ENCODE measurements at places on chromosomes 7 and 10. TPM values are rescaled to one million over a fixed set of nuclear protein-coding genes. Genes with fewer than 3 reads are reported as not detected.

The MOGAT3 gene
- total RNA-seq, result not detected

The RAB19 gene
- total RNA-seq, result not detected

The PNLIPRP3 gene
- total RNA-seq, result not detected

GRCh38 chr10:23174074-23174976 is 17.8 kb upstream of the PTF1A start:
- no peaks in the 10 kb centered on the region for H3K36me3 ChIP-seq
- no peak for DNase-seq
- no peak overlapping the region for H3K27ac ChIP-seq
- H3K4me3 ChIP-seq, result peak overlapping the region; percentile 56
- H3K27me3 ChIP-seq, result peaks cover 100% of the 10 kb centered on the region

GRCh38 chr10:81570878-81571794 is 303.9 kb upstream of the NRG3 start:
- H3K4me3 ChIP-seq, result no peak overlapping the region
- H3K27me3 ChIP-seq, result no peaks in the 10 kb centered on the region
- H3K27ac ChIP-seq, result no peak overlapping the region
- H3K4me1 ChIP-seq, result no peaks in the 10 kb centered on the region
- DNase-seq, result no peak

The IGFBP1 gene
- not detected for total RNA-seq

The GRM3 gene
- total RNA-seq, result not detected

The DRGX gene
- not detected for total RNA-seq

DNA sequence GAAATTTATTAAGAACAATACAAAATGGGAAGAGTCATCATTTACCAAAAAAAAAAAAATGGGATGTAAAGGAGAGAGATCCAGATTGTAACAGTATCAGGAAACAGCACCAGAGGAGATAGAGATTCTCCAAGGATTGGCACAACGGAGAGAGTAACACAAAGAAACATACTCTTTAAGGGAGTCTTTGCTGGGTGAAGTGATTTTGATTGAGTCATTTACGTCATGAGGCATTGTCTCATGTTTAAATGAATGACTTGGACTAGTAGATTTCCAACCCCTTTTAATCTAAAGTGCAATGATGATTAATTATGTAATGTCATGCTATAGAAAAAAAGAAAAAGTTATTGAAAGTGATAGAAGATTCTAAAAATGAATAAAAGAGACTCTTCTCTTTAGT is 68.8 kb downstream of the ITGB8 start:
- peaks cover 13% of the 10 kb centered on the region for H3K4me1 ChIP-seq
- no peak overlapping the region for H3K27ac ChIP-seq
- no peak overlapping the region for H3K4me3 ChIP-seq
- H3K27me3 ChIP-seq, result no peaks in the 10 kb centered on the region
- DNase-seq, result no peak

DNA sequence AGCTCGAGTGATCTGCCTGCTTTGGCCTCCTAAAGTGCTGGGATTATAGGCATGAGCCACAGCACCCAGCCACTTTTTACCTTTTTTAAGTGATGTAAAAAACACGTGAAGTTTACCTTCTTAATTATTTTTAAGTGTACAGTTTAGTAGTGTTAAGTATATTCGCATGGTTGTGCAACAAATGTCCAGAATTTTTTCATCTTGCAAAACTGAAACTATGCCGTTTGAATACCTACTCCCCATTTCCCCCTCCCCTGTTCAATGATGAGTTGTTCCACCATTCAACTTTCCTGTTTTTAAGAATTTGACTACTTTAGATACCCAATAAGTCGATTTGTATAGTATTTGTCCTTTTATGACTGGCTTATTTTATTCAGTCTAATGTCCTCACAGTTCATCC is 10.9 kb downstream of the NRBF2 start:
- no peaks in the 10 kb centered on the region for H3K27me3 ChIP-seq
- H3K27ac ChIP-seq, result no peak overlapping the region
- no peak for DNase-seq
- H3K4me3 ChIP-seq, result no peak overlapping the region
- H3K4me1 ChIP-seq, result peaks cover 41% of the 10 kb centered on the region

- H3K4me1 ChIP-seq, result peaks cover 10% of the 10 kb centered on the region
- H3K36me3 ChIP-seq, result no peaks in the 10 kb centered on the region
- no peak for DNase-seq
- no peak overlapping the region for H3K4me3 ChIP-seq
- no peak overlapping the region for H3K27ac ChIP-seq
- H3K27me3 ChIP-seq, result no peaks in the 10 kb centered on the region
Measured at GRCh38 chr7:95097291-95097690, 189.9 kb downstream of the PPP1R9A start.

GRCh38 chr10:69516316-69516715 is 56.9 kb downstream of the NEUROG3 start:
- no peaks in the 10 kb centered on the region for H3K27me3 ChIP-seq
- no peak for DNase-seq
- no peaks in the 10 kb centered on the region for H3K4me1 ChIP-seq
- H3K27ac ChIP-seq, result no peak overlapping the region
- H3K4me3 ChIP-seq, result no peak overlapping the region
- H3K36me3 ChIP-seq, result peaks cover 6% of the 10 kb centered on the region

The SAP25 gene
- total RNA-seq, result 1.1 TPM

The GIMAP6 gene
- total RNA-seq, result 24.3 TPM

The IRF5 gene
- total RNA-seq, result 2.2 TPM

GRCh38 chr7:77991656-77992055 is 193.1 kb downstream of the PHTF2 start:
- H3K27me3 ChIP-seq, result no peaks in the 10 kb centered on the region
- H3K4me3 ChIP-seq, result no peak overlapping the region
- no peaks in the 10 kb centered on the region for H3K36me3 ChIP-seq
- H3K4me1 ChIP-seq, result no peaks in the 10 kb centered on the region

- no peak overlapping the region for H3K27ac ChIP-seq
- no peaks in the 10 kb centered on the region for H3K4me1 ChIP-seq
- no peak overlapping the region for H3K4me3 ChIP-seq
- no peaks in the 10 kb centered on the region for H3K36me3 ChIP-seq
- peaks cover 29% of the 10 kb centered on the region for H3K27me3 ChIP-seq
Measured at GRCh38 chr10:6977398-6978186, 397.5 kb upstream of the PRKCQ start.

GRCh38 chr10:33355274-33355673 is 20.8 kb upstream of the NRP1 start:
- H3K36me3 ChIP-seq, result no peaks in the 10 kb centered on the region
- H3K4me1 ChIP-seq, result peaks cover 7% of the 10 kb centered on the region
- H3K27me3 ChIP-seq, result no peaks in the 10 kb centered on the region
- H3K27ac ChIP-seq, result no peak overlapping the region

DNA sequence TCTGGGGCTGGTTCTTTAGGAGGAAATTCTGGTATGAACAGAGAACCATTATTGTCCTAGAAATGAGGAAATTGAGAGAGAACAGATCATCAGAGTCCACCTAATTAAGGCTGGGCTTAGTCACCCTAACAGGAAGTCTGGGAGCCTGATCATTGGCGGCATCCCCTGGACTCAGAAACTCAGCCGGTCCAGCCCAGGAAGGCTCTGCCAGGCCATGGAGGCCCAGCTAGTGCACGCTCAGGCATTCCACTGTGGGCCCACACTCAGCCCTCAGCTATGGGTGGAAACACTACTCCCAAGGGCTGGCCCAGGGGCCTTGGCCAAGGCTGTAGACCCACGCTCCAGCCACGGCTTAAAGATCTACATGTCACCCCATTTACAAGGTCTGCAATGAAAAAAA is 109.2 kb downstream of the PTPN20 start:
- no peaks in the 10 kb centered on the region for H3K4me1 ChIP-seq
- peaks cover 7% of the 10 kb centered on the region for H3K27me3 ChIP-seq
- H3K27ac ChIP-seq, result no peak overlapping the region
- no peaks in the 10 kb centered on the region for H3K36me3 ChIP-seq
- no peak overlapping the region for H3K4me3 ChIP-seq

DNA sequence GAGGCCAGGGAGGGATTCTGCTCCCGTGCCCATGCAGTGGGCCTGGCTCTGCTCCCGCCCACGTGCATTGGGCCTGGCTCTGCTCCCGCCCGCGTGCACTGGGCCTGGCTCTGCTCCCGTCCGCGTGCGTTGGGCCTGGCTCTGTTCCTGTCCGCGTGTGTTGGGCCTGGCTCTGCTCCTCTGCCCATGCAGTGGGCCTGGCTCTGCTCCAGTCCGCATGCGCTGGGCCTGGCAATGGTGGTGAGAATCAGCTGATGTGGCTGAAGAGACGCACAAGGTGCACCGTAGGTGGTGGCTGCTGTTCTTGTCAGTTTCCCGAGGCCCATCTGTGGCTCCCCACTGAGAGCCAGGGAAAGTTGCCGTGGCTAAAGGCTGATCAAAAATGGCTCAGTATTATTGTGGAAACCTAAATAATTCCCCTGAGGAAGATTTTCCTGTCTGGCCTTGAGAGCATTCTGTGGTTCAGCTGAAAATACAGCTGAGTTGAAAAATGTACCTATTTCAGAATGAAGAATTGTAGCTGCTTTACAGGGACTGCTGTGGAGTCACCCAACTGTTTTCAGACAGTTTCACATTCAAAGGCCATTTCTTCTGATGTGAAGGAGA is 572.4 kb downstream of the GLRX3 start:
- no peaks in the 10 kb centered on the region for H3K4me1 ChIP-seq
- no peak for DNase-seq
- H3K27me3 ChIP-seq, result peaks cover 64% of the 10 kb centered on the region

DNA sequence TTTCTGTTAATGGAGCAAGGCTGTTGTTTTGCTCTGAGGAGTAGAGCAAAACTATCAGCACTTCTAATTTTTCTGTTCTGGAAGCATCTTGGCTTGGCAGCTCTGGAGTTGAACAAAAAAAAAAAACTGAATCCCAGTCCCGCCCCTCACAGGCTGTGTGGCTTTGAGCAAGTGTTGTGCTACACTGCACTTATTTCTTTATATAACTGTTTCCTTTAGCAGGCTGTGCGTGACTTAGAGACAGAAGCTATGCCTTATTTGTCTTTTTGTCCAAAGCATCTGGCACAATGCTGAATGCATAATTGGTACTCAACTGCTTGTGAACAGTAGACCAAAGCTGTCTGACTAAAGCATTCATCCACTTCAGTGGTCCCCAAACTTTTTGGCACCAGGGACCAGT is 96.1 kb downstream of the AMPH start:
- H3K27me3 ChIP-seq, result no peaks in the 10 kb centered on the region
- no peak overlapping the region for H3K4me3 ChIP-seq
- DNase-seq, result no peak
- H3K4me1 ChIP-seq, result no peaks in the 10 kb centered on the region
- no peaks in the 10 kb centered on the region for H3K36me3 ChIP-seq
- H3K27ac ChIP-seq, result no peak overlapping the region

The NKX6-2 gene
- total RNA-seq, result not detected

DNA sequence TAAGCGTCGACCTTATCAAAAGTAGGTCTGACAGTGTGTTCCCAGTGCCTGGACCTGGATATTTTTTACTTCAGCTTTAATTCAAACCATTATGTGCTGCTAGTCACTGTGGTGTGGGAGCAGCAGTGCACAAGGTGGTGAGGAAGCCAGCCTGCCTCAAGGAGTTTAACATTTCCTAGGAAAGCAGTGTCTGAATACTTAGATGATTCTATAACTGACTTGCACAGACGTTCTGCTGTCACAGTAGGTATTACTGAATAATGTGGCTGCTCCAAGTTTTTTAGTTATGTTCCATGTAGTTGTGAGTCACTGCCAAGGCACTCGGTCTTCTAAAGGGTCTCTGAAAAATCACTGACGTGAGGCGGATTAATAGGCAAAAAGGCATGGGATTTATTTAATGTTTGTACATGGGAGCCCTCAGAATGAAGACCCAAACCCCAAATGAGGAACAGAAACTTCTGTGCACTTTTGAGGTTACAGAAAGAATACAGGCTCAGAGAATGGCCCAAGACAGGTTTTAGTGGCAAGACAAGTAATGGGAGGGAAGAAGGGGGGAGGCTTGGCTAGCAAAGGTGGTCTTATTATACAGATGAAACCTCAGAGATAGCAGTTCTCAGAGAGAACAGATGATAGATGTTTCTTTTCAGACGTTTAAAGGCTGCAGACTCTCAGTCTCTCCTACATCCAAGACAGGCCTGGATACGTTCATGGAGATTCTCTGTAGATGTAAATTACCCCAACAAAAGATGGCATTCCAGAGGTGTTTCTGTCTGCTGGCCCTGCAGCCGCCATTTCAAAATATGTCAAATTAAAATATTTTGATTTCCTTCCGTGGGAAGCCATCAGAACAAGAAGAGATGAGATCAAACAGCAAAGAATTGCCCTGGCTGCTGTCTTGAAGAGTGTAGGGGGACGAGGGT is 209.3 kb downstream of the SDK1 start:
- no peak for DNase-seq
- H3K4me1 ChIP-seq, result no peaks in the 10 kb centered on the region
- no peak overlapping the region for H3K4me3 ChIP-seq
- H3K27me3 ChIP-seq, result no peaks in the 10 kb centered on the region

The OR2A42 gene
- not detected for total RNA-seq

- no peaks in the 10 kb centered on the region for H3K4me1 ChIP-seq
- no peak overlapping the region for H3K27ac ChIP-seq
- no peak overlapping the region for H3K4me3 ChIP-seq
- no peaks in the 10 kb centered on the region for H3K36me3 ChIP-seq
- no peaks in the 10 kb centered on the region for H3K27me3 ChIP-seq
- no peak for DNase-seq
Measured at GRCh38 chr10:36500266-36500665, 625.1 kb upstream of the ANKRD30A start.

DNA sequence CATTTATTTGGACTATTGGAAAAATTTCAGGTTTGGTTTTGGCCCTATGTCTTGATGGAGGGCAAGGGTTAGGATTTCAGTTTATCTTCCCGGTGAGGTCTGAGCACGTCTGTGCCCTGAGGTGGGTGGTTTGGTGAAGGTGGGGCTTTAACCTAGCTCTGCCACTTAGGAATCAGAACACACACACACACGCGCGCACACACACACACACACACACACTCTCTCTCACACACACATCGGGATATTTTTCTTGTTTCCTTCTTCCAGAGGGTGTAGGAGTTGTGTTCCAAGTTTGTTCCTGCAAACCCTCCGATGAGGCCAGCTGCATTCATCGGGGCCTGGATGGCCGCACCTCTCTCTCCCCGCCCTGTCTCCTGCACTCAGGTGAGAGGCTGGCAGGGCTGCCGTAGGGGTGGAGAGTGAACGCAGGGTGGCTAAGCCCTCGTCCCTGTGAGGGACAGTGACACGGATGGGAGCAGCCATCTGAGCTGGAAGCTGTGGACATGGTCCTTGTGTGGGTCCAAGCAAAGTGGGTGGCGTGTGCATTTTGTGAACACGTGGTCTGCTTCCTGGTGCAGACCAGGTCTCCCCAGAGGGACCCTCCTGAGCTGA is 34.2 kb downstream of the CHST12 start:
- H3K27ac ChIP-seq, result peak overlapping the region; percentile 64
- no peak overlapping the region for H3K4me3 ChIP-seq
- H3K27me3 ChIP-seq, result no peaks in the 10 kb centered on the region
- DNase-seq, result no peak
- peaks cover 25% of the 10 kb centered on the region for H3K4me1 ChIP-seq
